NCI-H1436 treated with DMSO at 0.1 percent for 48 hours (cell line): ENCODE measurements at places on chromosomes 11 and 22.

DNA sequence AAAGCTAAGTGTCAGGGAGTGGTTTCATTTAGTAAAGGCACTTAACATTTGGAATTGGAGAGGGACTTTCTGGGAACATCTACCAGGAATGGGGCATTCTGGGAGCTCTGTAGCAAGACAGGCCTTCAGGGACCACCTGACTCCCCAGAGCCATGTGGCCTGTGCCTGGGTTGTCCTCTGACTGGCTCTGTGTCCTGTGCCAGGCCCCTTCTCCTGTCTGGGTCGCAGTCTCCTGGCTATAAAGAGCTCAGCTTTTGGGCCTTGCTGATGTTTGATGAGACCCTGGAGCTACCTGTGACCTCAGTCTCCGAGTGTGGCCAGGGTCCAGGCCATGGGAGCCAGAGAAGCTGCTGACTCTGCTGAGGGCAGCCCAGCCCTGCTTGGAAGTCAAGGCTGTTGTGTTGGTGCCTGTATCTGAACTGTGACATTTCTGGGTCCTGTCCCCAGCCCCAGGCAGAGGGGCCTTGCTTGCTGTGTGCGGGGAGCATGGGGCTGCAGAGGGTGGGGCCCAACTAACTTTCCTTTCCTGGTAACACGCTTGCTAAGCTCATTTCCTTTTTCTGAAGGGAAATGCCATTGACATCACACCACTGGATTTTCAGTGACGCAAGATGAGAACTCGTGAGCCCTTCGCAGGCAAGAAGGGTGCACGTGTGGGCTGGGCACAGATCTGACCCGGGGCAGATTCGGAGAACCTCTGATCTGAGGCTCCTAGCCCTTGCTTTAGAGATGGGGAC is 41.3 kb downstream of the LRRC32 start:
- DNase-seq, result no peak

GRCh38 chr22:38347944-38348750 is 30.9 kb upstream of the CSNK1E start:
- no peak for DNase-seq

GRCh38 chr11:103552086-103552485 is 442.9 kb downstream of the DYNC2H1 start:
- DNase-seq, result no peak

- DNase-seq, result no peak
These were observed 44.5 kb downstream of the ANO1 start for GRCh38 chr11:70122490-70123198.

- no peak for DNase-seq
These were observed 7.8 kb downstream of the UCP2 start for GRCh38 chr11:73974604-73975478.

DNA sequence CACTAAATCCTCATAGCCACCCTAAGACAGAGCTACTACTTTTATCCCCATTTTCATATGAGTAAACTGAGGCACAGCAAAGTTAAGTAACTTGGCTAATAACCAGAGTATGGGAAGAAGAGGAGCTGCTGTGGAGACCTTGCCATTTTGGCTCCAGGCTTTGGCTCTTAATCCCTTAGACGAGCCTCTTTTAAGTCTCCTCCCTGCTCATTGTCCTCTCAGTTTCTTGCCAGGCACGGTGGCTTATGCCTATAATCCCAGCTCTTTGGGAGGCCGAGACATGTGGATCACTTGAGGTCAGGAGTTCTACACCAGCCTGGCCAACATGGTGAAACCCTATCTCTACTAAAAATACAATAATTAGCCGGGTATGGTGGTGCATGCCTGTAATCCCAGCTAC is 78.6 kb downstream of the PRR5L start:
- no peak for DNase-seq

DNA sequence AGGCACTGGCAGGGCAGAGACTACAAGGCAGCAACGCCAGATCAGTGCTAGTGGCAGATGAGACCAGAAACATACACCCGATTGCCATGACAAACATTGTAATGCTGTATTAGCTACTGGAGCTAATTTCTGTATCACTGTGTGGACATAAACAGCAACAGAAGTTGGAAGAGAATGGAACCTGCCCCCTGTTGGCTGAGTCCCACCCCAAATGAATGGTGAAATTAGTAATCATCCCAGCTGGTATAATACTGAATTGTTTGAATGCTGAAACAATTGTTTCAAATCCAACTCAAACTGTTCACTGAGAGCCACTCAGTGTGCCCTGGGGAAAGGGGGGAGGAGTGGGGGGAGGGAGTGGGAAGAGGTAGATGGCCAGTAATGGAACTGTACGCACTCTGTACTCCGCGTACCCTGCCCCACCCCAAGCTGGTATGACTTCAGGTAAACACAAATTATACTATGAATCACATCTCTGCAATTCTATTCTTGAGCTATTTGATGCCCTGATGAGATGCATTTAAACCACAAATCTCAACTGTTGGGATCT is 11.2 kb upstream of the BIRC3 start:
- no peak for DNase-seq

- DNase-seq, result no peak
These were observed 3.7 kb upstream of the MS4A10 start for GRCh38 chr11:60781286-60781980.

DNA sequence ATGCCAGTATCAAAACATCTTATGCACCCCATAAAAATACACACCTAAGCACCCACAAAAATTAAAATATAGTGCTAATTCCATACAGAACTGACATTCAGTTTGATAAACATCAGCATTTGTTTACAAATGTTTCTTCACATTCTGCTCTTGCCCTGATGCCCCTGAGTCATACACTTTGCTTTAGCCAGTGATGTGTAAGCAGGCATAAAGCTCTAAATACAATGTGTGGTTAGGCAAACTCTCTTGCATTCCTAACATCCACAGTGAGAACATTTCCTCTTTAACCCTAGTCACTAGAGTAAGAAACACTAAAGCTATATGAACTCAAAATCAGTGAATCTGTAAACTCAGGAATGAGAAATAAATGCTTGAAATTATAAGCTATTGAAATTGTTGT is 1060.7 kb downstream of the FAM181B start:
- DNase-seq, result no peak

GRCh38 chr11:76630600-76631281 is 39.8 kb downstream of the LRRC32 start:
- DNase-seq, result no peak
